SK-MEL-5 (cell line): ENCODE measurements at places on chromosomes 4 and X.
A peak's percentile ranks its signal among the peaks of the same experiment; 100 is the strongest.

- no peak for DNase-seq
These were observed 262.1 kb upstream of the STS start for GRCh38 chrX:6885396-6885795.

- no peak for DNase-seq
These were observed 22.2 kb downstream of the XG start for GRCh38 chrX:2774057-2774456.

- peak; percentile 15 for DNase-seq
These were observed 39.7 kb upstream of the PROM1 start for GRCh38 chr4:16123356-16124084.

DNA sequence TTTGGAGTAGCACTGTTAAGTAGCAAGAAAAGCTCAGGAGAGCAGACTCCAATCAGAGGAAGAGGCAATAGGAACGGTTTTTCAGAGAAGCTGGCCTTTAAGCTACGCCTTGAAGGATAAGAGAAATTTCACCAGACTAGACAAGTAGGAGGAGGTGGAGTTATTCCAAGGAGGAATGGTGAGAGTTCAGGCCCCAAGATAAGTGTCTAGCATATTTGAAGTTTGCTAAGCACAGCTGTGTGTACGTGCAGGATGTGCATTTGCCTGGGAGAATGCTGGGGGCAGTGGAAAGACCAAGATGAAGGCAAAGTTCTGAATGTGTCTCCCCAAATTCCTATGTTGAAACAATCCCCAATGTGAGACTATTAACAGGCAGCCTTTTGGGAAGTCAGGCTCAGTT, 91.6 kb downstream of the SOWAHB start:
- DNase-seq = no peak

- DNase-seq = no peak
These were observed 105.8 kb downstream of the CHIC1 start for GRCh38 chrX:73668779-73669178.

DNA sequence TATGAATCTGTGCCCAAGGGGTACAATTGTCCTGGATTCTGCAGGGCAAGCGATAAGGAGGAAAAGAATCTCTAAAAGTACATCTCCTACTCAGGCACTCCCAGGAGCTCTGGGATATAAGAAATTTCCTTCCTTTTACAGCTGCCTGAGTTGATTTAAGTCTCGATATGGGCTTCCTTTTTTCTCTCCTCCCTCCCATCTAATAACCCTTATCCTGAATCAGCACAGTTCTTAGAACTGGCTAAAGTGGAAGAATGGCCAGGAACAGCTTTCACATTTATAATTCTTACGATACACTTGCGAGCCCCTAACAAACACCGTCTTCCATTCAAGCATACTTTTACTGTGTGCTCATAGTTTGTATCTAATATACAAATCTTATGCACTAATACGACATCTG, 21.2 kb downstream of the LRP2BP start:
- DNase-seq = no peak

DNA sequence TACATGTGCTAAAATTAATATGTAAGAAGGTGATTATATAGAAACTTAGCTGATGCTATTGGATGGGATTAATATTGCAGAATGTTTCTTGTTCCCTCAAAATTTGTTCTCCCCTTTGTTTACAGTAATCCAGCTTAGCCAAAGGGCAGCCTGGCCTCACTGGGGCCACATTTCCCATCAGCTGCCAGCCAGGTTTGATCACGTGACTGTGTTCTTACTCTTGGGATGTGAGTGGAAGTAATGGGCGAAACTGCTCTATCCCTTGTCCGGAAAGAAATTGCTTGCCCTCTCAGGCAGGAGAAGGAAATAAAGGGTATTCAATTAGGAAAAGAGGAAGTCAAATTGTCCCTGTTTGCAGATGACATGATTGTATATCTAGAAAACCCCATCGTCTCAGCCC, 44.1 kb upstream of the FAT1 start:
- no peak for DNase-seq

DNA sequence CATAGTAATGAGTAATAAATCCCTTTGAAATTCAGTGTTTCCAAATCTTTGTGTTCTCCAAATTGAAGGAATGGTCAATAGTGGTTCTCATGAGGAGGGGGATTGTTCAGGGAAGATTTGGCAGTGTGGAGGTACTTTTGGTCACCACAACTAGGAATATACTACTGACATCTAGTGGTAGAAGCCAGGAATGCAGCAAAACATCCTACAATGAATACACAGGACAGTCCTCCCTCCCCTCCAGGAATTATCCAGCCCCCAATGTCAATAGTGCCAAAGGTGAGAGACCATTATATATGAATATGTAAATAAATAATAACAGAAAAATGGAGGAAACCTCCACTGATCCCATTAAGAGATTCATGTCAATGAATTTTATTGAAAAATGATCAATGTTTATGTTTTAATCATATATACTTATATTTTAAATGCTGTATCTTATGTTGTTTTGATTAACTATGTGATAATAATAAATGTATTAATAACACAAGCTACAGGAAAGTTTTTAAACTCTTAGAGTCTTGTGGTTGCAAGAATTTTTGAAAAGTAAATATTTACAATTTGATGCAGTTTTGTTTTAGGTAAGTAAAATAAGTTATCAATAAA, 14.4 kb upstream of the FAM9A start:
- DNase-seq = peak; percentile 67

DNA sequence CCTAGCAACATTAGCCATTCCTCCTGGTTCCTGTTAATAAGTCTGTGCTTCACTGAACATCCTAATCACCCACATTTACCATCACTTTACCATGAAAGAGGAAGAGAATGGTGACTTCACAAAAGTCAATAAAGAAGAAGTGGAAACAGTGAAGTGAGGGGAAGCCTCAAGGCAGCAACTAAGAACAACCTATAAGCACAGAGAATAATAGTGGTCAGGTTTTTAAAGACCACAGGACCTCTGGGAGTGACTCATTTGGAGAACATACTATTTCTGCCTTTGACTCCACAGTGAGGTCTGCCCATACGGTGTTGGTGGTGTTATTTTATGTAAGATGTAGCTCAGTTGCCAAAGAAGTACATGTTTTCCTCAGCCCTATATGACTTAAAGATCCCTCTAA, 86.0 kb upstream of the TET2 start:
- no peak for DNase-seq

- no peak for DNase-seq
These were observed 838.3 kb downstream of the NLGN4X start for GRCh38 chrX:5390376-5390775.

- no peak for DNase-seq
These were observed 125.4 kb downstream of the ATXN3L start for GRCh38 chrX:13194291-13195103.

DNA sequence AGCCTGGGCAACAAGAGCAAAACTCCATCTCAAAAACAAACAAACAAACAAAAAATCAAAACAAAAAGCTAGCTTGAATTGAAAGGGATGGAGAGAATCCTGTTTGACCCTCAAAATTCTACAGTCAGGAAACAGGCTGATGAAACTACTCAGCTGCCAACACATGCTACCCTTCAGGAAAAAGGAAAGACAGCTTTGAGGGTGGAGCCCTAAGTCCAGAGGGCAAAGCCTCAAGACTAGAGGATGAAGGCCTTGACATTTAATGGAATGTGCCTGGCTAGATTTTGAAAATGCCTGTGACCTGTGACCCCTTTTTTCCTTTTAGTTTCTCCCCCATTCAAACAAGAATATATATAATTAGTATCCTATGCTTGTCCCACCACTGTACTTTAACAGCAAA, 27.1 kb downstream of the MORC4 start:
- peak; percentile 22 for DNase-seq

GRCh38 chrX:155873188-155873587, 8.0 kb upstream of the VAMP7 start:
- no peak for DNase-seq

DNA sequence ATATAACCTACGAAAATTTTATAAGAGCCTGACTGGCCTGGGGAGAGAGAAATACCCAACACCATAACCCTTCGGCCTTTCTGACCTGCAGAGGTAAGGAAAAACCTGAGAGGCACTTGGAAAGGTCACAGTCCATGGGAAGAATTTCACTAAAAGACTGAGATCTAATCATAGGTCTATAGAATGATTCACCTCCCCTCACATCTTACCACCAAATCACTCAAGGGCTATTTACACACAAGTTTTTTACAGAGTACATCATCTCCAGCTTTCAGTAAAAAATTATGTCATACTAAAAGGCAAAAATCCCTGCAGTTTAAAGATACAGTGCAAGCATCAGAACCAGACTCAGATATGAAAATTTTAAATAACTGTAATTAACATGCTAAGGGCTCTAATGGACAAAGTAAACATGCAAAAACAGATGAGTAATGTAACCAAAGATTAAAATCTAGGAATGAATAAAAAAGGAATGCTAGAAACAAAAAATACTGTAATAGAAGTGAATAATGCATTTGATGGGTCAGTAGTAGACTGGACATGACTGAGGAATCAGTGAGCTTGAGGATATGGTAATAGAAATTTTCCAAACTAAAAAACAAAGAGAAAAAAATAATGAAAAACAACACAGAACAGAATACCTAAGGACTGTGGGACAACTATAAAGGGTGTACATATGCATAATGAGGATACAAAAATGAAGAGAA, 32.1 kb upstream of the SLC16A2 start:
- DNase-seq = no peak

DNA sequence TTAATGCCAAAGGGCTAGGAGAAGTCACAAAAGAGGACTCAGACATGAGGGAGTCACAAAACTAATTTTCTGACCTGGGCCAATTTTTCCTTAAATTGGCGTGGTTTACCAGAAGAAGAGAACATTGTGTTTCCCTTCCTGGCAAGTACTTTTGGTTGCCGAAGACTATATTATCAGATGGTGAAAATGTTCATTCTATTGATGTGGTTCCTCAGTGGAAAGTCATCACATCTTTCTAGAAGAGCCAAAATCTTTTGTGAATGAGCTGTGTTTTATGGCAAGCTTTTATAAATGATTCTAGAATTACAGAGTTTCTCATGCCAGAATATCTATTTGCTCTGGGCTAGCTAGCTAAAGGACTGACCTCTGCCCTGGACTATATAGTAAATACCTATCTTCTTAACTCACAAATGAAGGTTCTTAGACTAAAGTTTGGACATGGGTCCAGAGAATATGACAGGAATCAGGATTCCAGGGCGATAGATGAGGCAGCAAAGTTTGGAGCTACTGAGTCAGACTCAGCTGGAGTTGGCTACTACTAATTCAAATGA, 288.9 kb downstream of the IL1RAPL2 start:
- DNase-seq = no peak

DNA sequence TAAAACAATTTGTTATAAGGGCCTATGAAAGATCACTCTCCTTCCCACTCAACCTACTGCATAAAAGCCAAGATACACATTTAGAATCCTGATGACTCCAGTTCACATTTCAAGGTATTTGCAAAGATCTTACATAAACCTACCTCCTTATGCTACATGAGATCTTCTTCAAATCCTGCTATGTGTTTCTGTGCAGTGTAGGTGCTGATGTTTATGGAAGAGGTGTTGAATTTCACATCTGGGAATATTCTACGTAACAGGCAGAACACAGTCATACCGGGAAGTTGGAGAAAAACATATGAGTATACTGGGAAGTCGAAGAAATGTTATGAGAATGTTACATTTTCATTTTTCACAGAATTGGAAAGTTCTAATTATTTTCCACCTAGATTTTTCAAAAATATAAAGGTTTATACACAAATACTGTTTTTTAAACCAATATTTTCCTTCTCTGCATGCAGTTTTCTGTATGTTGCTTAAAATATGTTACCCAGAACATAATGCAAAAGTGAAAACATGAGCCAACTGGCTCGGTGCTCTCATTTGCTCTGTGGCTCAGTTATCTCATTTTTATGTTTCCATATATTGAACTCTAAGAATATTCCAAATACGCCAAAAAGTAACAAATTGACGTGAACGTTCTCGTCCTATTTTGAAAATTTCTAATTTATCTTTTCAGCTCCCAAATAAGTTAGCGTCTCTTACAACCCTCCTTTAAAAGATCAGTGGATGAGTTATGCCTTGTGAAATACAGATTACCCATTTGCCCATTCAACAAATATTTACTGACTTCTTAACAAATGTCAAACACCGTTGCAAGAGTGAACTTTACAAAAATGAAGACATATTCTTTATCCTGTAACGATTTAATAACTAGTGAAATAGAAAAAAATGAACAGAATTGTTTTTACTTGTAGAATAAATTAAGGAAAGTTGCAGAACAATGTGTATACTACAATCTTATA, 899.3 kb downstream of the STIM2 start:
- no peak for DNase-seq

GRCh38 chrX:38798956-38799355, 2.3 kb upstream of the MID1IP1 start:
- no peak for DNase-seq

- DNase-seq = no peak
These were observed 26.7 kb downstream of the PNMA6E start for GRCh38 chrX:153374426-153374825.

- DNase-seq = no peak
These were observed 266.6 kb upstream of the TAPT1 start for GRCh38 chr4:16492872-16493271.

DNA sequence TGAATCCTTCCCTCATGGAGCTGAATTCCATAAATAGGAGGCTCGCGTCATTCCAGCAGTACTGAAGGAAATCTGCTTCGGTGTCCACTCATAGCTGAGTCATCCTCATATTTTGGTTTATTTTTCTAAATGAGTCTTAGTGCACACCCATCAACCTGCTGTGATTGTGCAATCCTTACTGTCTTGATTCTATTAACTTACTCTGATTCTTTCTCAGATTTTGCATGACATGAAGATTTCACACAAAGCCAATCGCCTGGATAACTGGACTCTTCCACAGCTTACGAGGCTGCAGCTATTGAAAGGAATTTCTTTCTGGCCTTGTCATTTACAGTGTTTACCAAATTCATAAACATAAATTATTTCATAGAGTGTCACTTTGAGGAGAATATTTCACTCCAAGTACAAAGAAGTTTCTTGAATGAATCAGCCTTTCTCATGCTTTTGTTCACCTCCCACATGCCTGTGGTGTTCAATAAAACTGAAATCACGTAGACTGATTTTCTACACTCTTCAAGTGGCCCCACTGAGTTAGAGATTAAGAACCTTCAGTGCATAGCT, 207.6 kb upstream of the SLITRK2 start:
- peak; percentile 26 for DNase-seq

DNA sequence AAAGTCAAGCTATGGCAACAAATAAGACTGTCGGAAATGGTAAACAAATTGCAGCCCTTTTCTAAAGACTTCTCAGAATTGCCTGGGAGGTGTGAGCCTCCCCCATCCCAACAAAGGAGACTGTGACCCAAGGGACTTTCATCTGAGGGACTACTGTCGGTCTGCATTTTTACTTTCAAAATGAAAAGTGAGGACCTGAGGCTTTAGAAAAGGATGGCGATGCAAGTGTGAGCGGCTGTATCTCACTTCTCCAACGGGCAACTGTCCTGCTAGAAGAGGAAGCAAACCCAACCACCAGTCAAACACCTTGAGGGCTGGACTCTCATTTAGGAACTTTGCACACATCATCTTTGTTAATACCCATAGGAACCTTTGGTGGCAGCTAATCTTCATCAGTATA, 62.6 kb upstream of the CLNK start:
- no peak for DNase-seq
